ENCODE measurements at places on chromosomes 7 and 10.
A peak's percentile ranks its signal among the peaks of the same experiment; 100 is the strongest.

- DNase-seq: no peak
These were observed 37.6 kb downstream of the MICU1 start for GRCh38 chr10:72588266-72588665.

GRCh38 chr7:2446676-2447075 lies 29.5 kb downstream of the GRIFIN start:
- no peak for DNase-seq

DNA sequence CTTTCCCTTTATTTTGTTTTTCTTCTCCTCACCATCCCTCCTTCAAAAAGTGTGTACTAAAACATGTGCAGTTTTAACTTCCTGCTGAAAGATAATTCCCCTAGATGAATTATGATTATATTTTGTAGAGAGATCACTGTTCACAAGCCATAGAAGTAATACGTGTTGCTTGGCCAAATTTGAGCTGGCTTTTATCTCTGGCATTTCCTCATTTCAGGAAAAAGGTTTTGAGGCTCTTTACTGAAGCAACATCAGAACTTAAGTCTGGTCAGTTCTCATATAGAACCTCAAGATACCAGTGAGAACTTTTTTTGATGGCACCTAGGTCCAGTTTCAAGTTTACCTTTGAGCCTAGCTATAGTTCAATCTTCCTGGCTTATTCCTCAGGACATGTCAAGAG lies 463.3 kb downstream of the INHBA start:
- no peak for DNase-seq

DNA sequence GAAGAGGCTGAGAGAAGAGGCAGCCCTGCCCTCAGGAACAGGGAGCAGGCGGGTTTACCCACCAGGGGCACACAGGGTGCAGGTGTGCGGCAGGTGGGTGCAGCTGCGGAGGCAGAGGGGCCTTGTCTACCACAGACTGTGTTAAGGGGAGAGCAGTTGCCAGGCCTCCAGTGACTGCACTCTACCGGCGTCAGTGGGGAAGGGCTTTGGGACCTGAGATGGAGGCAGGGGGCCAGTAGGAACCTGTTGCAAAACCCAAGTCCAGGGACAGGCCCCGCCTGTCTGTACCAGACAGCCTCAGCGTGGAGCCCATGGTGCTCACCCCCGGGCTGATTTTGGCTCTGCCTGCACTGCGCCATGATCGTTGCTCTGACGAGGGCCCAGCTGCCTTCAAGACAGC lies 507.6 kb upstream of the FOXK1 start:
- no peak for DNase-seq

GRCh38 chr7:153190452-153190851 lies 430.9 kb downstream of the ACTR3B start:
- peak; percentile 24 for DNase-seq

All from NCI-H446 (cell line).